ENCODE measurements at places on chromosomes 1 and 21.
A peak's percentile ranks its signal among the peaks of the same experiment; 100 is the strongest.

DNA sequence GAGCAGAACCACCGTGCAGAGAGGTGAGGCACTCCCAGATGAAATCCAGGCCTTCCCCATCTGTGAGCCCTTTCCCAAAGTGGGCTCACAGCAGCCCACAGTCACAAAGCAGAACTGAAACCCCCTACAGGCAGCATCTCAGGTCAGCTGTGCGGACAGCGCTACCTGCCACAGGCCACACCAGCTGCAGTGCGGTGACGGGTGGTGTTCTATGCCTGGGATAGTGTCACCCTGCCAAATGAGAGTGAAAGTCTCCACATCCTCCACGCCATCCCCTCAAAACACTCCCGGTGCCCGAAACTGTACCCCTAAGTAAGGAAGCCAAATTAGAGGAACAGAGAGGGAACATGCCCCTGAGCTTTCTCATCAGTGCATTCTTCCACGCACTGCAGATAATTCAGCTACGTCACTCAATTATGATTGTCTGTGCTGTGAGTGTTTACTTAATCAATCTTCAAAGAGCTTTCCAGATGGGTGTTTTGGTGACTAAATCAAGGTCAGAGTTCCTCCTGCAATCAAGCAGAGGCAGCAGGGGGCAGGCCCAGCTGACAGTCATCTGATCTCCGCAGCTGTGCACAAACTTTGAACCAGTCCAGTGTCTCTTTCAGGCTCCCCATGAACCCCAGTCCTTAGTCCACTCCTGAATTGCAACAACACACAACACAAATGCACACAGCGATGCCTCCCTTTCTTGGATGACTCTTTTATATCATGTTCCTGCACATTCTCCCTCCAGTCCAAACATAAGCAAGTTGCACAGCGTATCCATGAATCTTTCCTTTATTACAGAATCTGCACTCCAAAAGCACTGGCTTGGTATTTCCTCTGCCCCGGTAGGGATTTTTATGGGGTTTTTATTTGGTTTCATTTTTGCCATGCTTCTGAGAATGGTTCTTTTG, 150.0 kb downstream of the TOMM20 start:
- peak; percentile 70 for DNase-seq

DNA sequence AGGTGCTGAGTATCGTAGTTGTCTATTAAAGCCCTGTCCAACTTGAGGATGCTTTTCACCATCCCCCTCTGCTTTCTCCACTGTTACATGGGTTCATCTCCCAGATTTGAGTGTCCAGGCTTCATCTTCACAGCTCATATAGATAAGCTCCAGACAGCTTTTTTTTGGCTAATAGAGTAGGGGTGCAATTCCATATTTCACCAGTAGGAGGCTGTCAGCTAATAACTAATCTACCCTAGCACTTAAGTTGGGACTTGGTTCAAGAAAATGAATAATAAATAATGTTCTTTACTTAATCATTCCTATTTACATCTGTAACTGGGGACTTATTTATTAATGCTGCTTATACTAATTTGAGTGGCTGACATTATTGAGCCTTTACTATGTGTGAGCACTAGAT, 124.5 kb downstream of the IGSF21 start:
- DNase-seq: no peak

GRCh38 chr1:32337855-32338636, 2.0 kb upstream of the MARCKSL1 start:
- no peak for DNase-seq

DNA sequence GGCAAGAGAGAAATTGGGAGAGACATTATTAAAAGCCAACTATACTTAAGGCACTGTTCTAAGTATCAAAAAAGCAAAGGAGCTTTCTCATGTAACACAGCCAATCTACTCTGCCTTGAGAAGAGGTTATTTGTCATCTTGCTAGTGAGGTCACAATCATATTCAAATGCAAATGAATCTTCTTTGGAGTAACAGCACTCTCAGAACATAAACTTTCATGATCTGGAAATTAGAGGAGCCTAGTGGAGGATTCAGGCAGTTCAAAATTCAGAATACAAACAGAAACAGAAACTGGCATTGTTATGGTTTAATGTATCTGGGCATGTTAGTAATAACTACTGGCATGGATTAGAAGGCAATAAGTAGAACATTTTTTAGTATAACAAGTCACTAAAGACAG, 57.4 kb downstream of the ARID4B start:
- DNase-seq: no peak

- no peak for DNase-seq
Observed at GRCh38 chr1:191305370-191305769, 827.7 kb upstream of the BRINP3 start.

GRCh38 chr1:243261390-243261789, 5.5 kb downstream of the SDCCAG8 start:
- DNase-seq: no peak

DNA sequence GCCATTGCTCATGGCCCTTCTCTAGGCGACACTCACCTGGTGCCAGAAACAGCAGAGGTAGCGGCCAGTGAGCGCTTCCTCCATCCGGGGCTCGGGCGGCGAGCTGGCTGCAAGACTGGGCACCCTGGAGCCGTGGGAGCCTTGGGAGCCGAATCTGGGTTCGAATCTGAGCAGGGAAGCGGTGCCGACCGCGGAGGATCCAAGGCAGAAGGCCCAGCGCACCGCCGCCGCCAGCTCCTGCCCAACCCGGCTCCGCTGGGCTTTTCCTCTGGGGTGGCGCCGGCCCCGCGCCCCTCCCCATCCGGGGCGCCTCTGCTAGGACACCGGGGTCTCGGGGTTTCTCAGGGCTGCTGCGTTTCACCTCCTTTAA, 1.7 kb upstream of the PRDM16 start:
- no peak for DNase-seq

DNA sequence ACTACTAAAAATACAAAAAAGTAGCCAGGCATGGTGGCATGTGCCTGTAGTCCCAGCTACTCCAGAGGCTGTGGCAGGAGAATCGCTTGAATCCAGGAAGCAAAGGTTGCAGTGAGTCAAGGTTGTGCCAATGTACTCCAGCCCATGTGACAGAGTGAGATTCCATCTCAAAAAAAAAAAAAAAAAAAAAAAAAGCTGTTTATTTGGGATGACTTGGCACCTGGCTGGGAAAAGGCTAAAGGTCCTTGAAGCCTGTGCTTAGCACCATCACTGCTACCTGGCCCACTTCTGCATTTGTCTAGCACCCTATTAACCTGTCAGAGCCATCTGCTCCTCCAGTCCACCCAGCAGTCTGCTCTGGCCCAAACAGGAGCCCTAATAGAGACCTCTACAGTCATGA, 25.0 kb downstream of the PRDX6 start:
- no peak for DNase-seq

DNA sequence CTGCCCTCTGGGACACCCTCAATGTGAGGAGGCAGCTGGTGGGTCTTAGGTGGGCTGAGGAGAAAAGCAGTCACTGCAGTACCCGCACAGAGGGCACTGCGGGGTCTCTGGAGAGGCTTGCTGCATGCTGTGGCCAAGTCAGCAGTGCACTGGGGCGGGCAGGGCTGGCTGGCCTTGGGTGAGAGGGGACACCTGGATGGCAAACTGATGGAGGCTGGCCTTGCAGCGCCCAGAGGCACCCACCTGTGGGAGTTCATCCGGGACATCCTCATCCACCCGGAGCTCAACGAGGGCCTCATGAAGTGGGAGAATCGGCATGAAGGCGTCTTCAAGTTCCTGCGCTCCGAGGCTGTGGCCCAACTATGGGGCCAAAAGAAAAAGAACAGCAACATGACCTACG, 3.2 kb downstream of the ELF3 start:
- no peak for DNase-seq

DNA sequence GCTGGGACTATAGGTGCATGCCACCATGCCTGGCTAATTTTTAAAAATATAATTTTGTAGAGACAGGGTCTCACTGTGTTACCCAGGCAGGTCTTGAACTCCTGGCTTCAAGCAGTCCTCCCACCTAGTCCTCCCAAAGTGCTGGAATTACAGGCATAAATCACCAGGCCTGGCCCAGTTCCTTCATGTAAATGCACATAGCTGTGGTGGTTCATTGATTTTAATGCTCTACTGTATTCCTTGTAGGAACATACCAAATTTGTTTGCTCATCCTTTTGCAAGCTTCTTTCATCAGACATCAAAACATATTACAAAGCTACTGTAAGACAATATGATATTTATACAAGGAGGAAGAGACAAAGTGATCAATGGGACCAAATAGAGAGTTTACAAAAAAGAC, 237.5 kb upstream of the ESRRG start:
- DNase-seq: no peak

GRCh38 chr1:89900791-89901708, 80.2 kb downstream of the LRRC8D start:
- DNase-seq: no peak

DNA sequence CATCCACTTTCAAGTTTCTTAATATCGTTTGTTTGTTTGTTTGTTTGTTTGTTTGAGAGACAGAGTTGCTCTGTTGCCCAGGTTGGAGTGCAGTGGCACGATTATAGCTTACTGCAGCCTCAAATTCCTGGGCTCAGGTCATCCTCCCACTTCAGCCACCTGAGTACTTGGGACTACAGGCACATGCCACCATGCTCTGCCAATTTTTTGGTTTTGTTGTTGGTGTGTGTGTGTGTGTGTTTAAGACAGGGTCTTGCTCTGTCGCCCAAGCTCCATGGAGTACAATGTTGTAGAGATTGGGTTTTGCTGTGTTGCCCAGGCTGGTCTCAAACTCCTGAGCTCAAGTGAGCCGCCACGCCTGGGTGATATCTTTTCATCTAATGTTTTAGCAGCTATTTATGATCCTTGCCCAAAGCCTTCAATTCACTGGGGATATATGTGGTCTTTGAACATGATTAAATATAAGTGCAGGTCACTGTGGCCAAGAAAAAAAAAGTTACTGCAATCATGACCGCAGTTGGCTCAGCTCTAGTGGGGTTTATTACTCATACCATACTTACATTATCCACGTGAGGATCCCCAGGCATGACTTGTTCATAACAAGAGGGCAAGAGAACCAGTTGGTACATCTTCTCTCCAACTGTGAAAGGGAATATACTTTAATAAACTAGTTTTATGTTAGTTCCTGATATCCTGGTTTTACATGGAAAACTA, 8.0 kb downstream of the RRP1B start:
- DNase-seq: no peak

GRCh38 chr21:42042651-42043050, 28.5 kb upstream of the UMODL1 start:
- DNase-seq: no peak

DNA sequence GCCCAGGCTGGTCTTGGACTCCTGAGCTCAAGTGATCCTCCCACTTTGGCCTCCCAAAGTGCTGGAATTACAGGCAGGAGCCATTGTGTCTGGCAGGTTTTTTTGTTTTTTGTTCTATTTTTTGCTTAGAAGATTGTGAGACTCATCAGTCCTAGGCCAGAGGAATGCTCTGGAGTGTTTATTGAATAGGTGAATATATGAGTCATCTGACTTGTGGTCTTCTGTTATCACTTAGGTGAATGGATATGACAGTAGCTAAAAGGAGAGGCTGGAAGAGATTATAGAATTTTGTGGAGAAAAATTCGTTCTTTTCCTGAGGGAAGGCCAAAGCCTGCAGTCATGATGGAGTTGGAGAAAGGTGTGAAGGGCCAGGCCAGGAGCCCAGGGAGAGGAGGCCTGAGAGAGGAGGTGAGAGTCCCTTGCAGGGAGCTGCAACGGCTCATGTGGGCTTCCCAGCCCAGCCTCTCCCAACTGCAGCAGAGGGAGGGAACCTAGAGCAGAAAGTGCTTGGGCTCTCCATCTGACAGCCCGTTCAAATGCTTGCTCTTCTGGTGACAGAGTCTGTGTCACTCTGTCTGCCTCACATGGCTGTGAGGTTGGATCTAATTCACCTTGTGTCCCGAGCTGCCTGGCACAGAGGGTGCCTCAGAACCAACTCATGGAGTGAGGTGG, 31.6 kb upstream of the ACOT11 start:
- no peak for DNase-seq

DNA sequence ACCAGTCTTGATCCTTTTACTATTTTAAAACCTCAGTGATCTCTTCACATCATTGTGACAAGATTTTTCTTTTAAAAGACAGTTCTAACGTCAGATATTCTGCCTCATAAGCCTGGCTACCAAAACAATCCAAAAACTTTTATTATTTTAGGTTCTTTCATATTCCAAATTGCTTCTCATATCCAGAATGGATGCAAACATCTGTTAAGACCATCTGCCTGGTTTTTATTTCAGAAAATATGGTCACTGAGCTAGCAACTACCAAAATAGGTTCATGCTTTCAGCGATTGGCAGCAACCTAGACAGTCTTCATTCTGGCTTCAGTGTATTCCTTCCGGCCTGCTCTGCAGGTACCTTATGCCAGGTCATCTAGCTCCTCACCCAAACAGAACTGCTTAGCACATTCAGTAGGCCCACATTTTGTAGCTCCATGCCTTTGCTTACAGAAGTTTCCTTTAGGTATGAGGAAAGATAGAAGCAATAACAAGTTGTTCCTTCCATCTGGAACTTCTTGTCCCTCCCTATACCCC, 59.0 kb upstream of the CACYBP start:
- DNase-seq: no peak
